HL-60 (cell line): ENCODE measurements at places on chromosomes 16 and 17.

- DNase-seq = no peak
Observed at GRCh38 chr16:58177353-58177710, 20.6 kb downstream of the CSNK2A2 start.

GRCh38 chr16:30585022-30585399 lies 486 bp downstream of the ZNF785 start:
- no peak for DNase-seq

GRCh38 chr17:74303305-74303704 lies 22.7 kb upstream of the KIF19 start:
- DNase-seq = peak; percentile 25

DNA sequence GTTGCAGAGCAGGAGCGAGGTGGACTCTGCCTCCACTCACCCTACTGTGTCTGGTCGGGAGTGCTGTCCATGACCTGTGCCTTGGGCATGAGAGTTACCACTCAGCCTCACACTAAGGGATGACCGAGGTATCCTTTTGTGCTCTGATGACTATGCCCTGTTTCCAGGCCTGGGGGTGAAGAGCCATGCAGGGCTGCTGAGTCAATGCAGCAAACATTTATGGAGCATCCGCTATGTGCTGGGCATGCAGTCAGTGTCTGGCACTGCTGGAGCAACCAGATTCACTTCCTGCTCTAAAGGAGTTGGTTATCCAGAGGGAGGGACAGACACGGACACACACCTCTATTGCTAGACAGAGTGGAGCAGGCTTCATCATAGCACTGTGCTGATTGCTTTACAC lies 7.6 kb upstream of the HNF1B start:
- no peak for DNase-seq

GRCh38 chr17:66373944-66374817 lies 71.8 kb downstream of the PRKCA start:
- DNase-seq = no peak

DNA sequence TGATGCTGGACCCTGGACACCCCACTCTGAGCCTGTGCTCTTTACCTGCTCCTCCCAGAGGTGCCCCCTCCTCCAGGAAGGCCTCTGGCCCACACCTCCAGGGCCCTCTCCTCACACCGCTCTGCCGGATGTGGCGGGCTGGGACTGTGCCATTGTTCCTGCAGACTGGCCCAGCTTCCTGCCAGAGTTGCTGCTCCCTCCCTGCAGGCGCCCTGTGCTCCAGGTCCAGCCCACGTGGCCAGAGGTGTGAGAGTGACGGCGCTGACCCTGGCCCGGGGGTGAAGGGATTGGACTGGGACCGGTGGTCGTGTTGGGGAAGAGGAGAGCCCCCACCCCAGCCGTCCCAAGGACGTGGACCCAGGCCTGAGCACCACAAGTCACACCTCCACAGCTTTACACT lies 5.7 kb downstream of the E4F1 start:
- DNase-seq = no peak

DNA sequence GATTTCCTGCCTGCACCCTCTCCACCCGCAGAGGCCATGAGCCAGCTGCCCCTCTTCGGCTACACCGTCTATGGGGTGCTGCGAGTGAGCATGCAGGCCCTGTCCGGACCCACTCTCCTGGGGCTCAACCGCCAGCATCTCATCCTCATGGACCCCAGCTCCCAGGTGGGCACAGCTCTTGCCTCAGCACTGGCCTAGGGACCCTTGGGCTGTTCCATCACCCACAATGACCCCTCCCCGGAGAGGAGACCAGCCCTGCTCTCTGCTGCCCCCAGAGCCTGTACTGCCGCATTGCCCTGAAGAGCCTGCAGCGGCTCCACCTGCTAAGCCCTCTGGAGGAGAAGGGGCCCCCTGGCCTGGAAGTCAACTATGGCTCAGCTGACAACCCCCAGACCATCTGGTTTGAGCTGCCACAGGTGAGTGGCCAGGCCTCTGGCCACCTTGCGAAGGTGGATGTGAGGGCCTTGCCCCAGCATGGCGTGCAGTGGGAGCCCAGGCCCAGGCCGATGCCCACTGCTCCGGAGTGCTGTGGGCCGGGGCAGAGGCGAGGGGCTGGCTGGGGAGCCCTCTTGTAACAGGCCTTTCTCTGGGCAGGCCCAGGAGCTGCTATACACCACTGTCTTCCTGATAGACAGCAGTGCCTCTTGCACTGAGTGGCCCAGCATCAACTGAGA lies 7.3 kb upstream of the SMIM5 start:
- peak; percentile 16 for DNase-seq

DNA sequence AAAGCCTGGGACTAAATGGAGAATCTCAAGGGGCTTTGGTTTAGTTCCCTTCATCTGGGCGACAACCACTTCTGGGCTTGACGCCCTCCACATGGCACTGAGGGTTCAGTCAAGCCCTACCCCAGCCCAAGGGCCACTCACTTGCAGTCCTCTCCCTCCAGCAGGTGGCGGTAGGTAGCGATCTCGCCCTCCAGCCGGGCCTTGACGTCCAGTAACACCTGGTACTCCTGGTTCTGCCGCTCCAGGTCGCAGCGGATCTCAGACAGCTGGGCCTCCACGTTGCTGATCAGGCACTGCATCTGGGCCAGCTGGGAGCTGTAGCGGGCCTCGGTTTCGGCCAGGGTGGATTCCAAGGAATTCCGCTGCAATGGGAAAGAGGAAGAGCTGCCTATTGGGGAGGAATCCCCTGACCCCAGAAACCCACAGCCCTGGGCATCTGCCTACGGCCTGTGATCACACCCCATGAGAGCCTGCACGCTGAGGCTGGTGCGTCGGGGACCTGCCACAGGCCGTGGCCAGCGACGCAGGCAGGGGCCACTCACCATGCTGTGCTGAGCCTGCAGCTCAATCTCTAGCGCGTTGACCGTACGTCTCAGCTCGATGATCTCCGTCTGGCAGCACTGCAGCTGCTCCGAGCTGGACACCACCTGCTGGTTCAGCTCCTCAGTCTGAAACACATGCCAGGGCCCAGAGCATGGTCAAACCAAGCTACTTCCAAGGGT lies 2.7 kb downstream of the KRT36 start:
- peak; percentile 15 for DNase-seq

- no peak for DNase-seq
Observed at GRCh38 chr17:39243155-39243554, 17.4 kb upstream of the STAC2 start.
